ENCODE measurements at places on chromosomes 2 and 18.

GRCh38 chr18:46169464-46169941, 65.3 kb downstream of the HAUS1 start:
- DNase-seq: no peak

GRCh38 chr2:172677363-172677762, 58.3 kb upstream of the RAPGEF4 start:
- DNase-seq: no peak

DNA sequence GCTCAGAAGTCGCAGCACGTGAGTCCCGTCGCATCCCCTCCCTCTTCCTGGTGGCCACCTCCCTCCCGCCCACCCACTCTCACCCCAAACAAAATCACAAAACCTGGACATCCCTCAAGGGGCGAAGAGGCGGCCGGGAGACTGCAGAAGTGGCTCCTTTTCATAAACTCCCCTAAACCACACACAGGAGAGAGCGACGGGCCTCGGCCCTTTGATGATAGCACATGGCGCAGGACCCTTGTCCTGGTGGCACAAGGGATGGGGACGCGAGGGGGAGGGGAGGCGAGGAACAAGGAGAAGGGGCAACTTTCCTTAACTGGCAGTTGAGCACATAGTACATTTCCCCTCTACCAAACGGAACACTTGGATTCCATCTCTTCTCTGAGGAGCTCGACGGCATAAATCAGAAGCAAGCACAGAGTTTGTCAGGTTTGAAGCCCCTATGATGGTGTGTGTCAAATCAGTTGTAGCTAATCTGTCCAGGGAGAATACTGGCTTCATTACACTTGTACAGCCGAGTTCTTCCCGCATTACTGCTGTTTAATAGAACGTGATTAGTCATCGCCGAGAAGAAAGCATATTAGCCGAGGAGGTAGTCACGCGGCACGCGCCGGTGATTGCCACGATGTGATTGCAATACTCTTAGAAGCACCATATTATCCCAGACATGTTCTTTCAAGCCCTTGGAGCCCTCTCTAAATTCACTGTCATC, 43.8 kb downstream of the GBX2 start:
- no peak for DNase-seq

- no peak for DNase-seq
Measured at GRCh38 chr2:103119352-103119751, 357.5 kb downstream of the TMEM182 start.

DNA sequence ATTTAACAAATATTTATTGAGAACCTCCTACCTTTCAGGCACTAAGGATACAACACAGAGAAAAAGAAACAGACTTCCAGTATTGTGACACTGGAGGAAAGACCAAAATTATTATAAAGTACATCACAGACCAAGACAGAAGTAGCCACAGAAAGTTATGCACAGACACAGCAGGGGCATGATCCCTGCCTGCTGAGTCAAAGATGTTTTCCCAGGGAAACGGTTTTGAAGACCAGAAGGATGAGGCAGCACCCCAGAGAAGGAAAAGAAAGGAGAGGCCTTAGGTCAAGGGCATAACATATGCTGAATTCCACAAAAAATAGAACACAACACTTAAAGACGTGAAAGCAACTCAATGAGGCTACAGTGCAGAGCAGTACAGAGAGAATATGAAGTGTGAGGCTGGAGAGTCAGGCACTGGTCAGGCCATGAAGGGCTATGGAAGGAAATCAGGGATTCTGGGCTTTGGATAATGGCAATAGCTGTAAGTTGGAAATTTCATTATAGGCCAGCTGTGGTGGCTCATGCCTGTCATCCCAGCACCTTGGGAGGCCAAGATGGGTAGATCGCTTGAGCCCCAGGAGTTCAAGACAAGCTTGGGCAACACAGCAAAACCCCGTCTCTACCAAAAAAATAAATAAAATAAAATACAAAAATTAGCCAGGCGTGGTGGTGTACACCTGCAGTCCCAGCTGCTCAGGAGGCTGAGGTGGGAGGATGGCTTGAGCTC, 8.2 kb downstream of the ADAM17 start:
- no peak for DNase-seq

DNA sequence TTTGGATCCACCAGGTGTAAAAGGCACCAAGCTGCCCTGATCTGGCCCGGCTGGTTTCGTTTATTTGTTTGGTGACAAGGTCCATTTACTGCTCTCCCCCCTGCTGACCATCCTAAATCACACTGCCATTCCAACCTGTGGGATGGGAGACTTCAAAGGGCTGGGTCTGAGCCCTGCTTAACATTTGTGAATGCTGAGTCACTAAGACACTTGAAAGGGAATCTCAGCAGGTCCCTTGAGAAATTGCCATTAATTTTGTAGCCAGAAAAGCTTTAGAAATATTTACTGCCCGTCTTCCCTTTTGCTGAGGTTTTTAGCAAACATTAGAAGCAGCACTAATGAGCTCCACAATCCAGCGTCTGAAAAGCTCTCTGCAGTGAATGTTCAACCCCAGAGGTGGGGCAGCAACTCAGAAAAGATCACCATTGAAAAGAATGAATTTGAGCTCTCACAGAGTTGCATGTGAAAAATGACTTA, 133.8 kb downstream of the ARL4C start:
- no peak for DNase-seq

- DNase-seq: no peak
Measured at GRCh38 chr18:11581286-11581685, 28.1 kb upstream of the SLC35G4 start.

All from activated CD8-positive, alpha-beta memory T cell treated with anti-CD3 and anti-CD28 coated beads for 4 hours (primary cell).